ENCODE measurements at places on chromosomes 13 and 19.

DNA sequence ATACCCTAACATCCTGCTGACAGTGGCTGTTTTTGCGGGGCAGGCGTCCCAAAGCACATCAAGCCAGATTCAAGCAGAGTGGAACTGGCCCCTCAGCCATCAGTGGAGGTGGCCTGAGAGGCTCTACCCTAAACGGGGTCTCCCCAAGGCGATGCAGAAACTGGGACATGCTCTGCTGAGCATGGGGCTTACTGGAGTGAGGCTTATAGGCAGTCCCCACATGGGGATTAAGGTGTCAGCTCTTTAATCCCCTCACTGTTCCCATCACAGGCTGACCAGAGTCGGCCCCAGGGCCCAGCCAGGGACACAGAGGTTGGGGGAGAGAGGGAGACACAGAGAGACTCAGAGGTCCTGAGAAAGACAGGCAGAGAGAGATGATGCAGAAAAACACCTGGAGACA lies 17.0 kb downstream of the CYP2F1 start:
- DNase-seq: no peak

DNA sequence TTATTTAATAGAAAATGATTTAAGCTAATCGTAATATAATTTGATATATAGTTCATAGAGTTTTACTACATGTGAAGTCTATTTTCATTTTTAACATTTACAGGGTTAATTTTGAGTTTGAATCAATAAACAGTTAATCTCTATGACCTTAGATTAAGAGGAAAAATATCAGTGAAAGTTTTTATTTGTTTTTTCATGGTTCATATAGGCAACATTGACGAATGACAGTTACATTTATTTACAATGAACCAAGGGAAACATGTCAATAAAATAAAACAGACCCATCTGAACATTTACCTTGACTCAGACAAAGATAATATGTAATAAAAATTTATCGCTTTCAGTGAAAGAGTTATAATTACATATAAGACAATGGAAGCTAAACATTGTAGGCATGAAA lies 346.6 kb upstream of the SLITRK5 start:
- no peak for DNase-seq

DNA sequence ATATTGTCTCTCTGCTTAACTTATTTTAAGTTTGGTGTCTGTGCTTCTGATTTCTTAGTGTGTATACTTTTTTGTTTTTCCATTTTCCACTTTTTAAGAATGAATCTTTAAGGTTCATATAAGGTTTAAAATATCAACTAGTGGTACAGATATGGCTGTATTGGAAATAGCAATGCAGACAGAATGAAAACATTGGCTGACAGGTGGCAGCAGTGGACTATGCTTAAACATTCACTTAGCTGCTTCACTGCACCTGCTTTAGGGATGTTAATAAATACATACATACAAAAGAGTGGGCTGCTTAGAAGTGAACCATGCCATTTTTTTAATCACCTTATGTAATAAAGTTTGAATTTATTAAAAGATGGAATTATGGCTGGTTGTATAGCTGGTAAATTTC lies 27.3 kb downstream of the TM9SF2 start:
- DNase-seq: no peak

DNA sequence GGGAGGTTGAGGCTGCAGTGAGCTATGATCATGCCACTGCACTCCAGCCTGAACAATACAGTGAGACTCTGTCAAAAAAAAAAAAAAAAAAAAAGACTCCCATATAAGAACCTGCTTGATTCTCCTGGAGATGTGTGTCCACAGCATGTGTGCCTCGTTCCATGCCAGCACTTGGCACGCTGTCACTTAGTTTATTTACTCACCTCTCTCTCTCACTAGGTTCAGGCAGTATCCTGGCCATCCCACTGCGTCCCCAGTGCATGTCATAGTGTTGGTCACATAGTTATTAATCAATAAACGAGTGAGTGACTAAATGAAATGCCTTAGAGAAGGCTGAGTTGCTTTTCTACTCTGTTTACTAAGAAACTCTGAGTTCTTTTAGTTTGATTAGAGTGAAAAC lies 79.1 kb upstream of the GPR12 start:
- DNase-seq: no peak

- no peak for DNase-seq
Observed at GRCh38 chr13:102261809-102262208, 140.0 kb downstream of the FGF14 start.

GRCh38 chr13:44136696-44137268 lies 236.8 kb upstream of the SERP2 start:
- no peak for DNase-seq
